B cell (primary cell): ENCODE measurements at places on chromosomes 5 and 9.

- no peak overlapping the region for H3K4me3 ChIP-seq
- no peak for DNase-seq
- no peaks in the 10 kb centered on the region for H3K4me1 ChIP-seq
- H3K36me3 ChIP-seq, result no peaks in the 10 kb centered on the region
Observed at GRCh38 chr5:112023766-112024165, 266.8 kb upstream of the NREP start.

- H3K27ac ChIP-seq, result no peak overlapping the region
- no peak overlapping the region for H3K4me3 ChIP-seq
- no peaks in the 10 kb centered on the region for H3K36me3 ChIP-seq
- no peaks in the 10 kb centered on the region for H3K4me1 ChIP-seq
- no peak for DNase-seq
- no peaks in the 10 kb centered on the region for H3K27me3 ChIP-seq
Observed at GRCh38 chr5:159290741-159291140, 27.7 kb downstream of the UBLCP1 start.

DNA sequence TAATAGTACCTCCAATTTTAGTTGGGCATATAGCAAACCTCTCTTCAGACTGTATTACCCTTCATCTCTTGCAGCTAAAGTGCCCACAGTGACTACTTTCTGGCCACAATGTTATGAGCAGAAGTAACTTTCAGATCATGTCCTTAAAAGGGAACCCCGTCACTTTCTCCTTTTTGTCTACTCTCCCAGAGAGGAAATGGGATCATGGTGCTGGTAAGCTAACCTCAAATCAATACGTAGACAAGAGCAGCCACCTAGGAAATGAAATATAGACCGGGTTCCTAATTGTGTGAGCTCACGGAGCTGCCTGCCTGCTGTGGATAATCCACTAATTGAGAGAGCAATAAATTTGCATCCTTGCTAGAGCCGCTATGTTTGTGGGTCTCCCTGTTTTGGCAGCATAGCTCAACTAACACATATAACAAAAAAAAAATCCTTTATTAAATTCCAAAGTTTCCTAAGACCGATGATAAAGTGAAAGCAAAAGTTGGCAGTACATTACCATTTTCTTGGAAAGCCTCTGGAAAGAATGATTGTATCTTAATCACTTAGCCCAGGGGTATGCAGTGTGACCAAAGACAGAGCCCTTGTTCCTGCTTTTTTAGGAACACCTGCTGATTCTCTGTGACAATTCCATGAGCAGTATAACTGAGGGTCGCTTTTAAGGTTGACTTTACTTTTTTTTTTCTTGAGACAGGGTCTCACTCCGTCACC lies 5.6 kb upstream of the IL7R start:
- H3K36me3 ChIP-seq, result no peaks in the 10 kb centered on the region
- H3K4me3 ChIP-seq, result no peak overlapping the region
- DNase-seq, result no peak
- H3K4me1 ChIP-seq, result peaks cover 29% of the 10 kb centered on the region
- H3K27ac ChIP-seq, result no peak overlapping the region

DNA sequence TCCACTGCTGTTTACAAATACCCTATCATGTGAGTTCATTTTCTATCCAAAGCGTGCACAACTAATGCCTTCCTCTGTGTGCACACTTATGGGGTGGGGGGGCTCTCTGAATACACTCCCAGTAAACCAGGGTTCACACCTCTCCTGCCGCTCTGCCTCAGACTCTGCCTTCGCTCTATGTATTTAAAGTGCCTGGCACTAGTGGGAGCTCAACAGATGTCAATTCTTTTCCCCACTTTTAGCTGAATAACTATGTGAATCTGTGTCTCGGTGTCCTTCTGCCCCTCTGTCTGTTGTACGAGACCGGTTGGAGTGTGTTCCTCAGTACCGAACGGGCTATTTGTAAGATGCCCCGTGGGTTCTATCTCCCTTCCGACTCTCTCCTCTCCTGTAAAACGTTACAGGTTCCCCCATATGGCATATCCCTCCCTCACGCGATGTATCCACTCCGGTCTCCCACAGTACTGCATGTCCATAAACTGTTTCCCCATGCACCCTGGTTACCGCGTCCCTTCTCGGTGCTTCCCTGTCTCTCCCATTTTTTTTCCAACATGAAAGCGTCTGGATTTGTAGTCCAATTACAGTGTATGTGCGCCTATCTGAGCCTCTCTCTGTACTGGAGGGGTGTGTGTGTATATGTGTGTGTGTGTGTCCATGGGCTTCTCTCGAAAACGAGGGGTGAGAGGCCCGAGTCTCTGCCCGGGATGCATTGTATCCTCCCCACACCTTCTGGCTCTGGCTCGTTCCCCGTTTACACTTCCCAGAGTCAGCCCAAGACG lies 1.6 kb downstream of the ELL2 start:
- no peak for DNase-seq
- H3K36me3 ChIP-seq, result no peaks in the 10 kb centered on the region

- no peak overlapping the region for H3K4me3 ChIP-seq
- H3K27ac ChIP-seq, result no peak overlapping the region
- H3K27me3 ChIP-seq, result no peaks in the 10 kb centered on the region
- no peaks in the 10 kb centered on the region for H3K36me3 ChIP-seq
Observed at GRCh38 chr5:133364936-133365707, 247.2 kb downstream of the FSTL4 start.

GRCh38 chr5:135445306-135445985 lies 1.7 kb downstream of the DCANP1 start:
- no peaks in the 10 kb centered on the region for H3K4me1 ChIP-seq
- DNase-seq, result no peak
- H3K27ac ChIP-seq, result no peak overlapping the region
- H3K27me3 ChIP-seq, result no peaks in the 10 kb centered on the region
- no peak overlapping the region for H3K4me3 ChIP-seq
- H3K36me3 ChIP-seq, result no peaks in the 10 kb centered on the region

GRCh38 chr9:69585571-69585970 lies 86.6 kb downstream of the APBA1 start:
- no peak for DNase-seq
- H3K27ac ChIP-seq, result no peak overlapping the region
- no peaks in the 10 kb centered on the region for H3K36me3 ChIP-seq
- H3K4me1 ChIP-seq, result no peaks in the 10 kb centered on the region
- H3K27me3 ChIP-seq, result no peaks in the 10 kb centered on the region
- no peak overlapping the region for H3K4me3 ChIP-seq

GRCh38 chr5:135822286-135822685 lies 12.2 kb upstream of the SLC25A48 start:
- H3K4me1 ChIP-seq, result no peaks in the 10 kb centered on the region
- H3K36me3 ChIP-seq, result no peaks in the 10 kb centered on the region
- no peaks in the 10 kb centered on the region for H3K27me3 ChIP-seq
- H3K4me3 ChIP-seq, result no peak overlapping the region
- H3K27ac ChIP-seq, result no peak overlapping the region
- no peak for DNase-seq

- DNase-seq, result no peak
- no peak overlapping the region for H3K27ac ChIP-seq
- H3K27me3 ChIP-seq, result no peaks in the 10 kb centered on the region
- H3K36me3 ChIP-seq, result no peaks in the 10 kb centered on the region
- peaks cover 12% of the 10 kb centered on the region for H3K4me1 ChIP-seq
Observed at GRCh38 chr5:124438903-124439281, 307.5 kb downstream of the ZNF608 start.

- H3K4me3 ChIP-seq, result no peak overlapping the region
- no peak overlapping the region for H3K27ac ChIP-seq
- H3K4me1 ChIP-seq, result peaks cover 48% of the 10 kb centered on the region
- H3K36me3 ChIP-seq, result peaks cover 3% of the 10 kb centered on the region
- no peaks in the 10 kb centered on the region for H3K27me3 ChIP-seq
Observed at GRCh38 chr9:137455359-137455991, 3.7 kb downstream of the NSMF start.

- no peak overlapping the region for H3K4me3 ChIP-seq
- H3K36me3 ChIP-seq, result peaks cover 7% of the 10 kb centered on the region
- H3K27me3 ChIP-seq, result no peaks in the 10 kb centered on the region
- DNase-seq, result no peak
Observed at GRCh38 chr9:92748233-92748497, 16.5 kb downstream of the BICD2 start.

GRCh38 chr5:68395926-68396511 lies 180.5 kb downstream of the PIK3R1 start:
- no peak overlapping the region for H3K27ac ChIP-seq
- no peak for DNase-seq
- peaks cover 6% of the 10 kb centered on the region for H3K4me1 ChIP-seq

GRCh38 chr9:116873937-116874914 lies 187.1 kb downstream of the TRIM32 start:
- H3K4me1 ChIP-seq, result no peaks in the 10 kb centered on the region
- no peaks in the 10 kb centered on the region for H3K27me3 ChIP-seq
- no peak overlapping the region for H3K4me3 ChIP-seq
- H3K36me3 ChIP-seq, result no peaks in the 10 kb centered on the region
- no peak for DNase-seq

DNA sequence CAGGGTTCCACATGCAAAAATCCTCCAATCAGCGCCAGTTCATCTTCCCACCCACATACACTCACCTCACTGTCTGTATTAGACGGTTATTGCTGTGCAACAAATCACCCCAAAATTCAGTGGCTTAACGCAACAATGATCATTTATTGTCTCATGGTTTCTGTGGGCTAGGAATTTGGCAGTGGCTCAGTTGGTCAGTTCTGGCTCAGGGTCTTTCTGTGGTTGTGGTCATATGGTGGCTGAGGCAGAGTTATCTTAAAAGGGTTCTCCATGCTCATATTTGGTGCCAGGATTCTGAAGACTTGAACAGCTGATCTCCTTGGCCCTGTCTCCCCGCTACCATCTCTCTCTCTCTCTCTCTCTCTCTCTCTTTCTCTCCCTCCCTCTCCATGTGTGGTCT lies 12.9 kb downstream of the ZNF618 start:
- DNase-seq, result no peak
- H3K4me3 ChIP-seq, result no peak overlapping the region
- no peaks in the 10 kb centered on the region for H3K27me3 ChIP-seq
- peaks cover 14% of the 10 kb centered on the region for H3K4me1 ChIP-seq

DNA sequence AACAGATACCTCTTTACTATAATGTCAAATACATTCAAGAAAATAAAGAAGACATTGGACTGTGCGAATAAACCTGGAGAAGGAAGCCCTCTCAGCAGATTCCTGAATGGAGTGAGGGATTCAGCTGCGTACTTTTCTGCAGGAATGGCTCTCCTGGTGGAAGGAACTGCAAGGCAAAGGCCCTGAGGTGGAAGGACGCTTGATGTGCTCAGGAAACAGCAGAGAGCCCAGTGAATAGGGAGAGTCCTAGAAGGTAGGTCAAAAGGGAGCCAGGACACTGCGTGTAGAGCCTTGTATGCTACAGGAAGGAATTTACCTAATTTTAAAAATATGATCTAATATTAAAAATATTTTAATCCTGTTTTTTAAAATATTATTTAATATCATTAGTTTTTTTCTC lies 68.5 kb upstream of the TTC23L start:
- no peak overlapping the region for H3K27ac ChIP-seq
- H3K36me3 ChIP-seq, result no peaks in the 10 kb centered on the region
- DNase-seq, result no peak
- no peaks in the 10 kb centered on the region for H3K4me1 ChIP-seq
- no peaks in the 10 kb centered on the region for H3K27me3 ChIP-seq

GRCh38 chr5:31495336-31495735 lies 36.6 kb downstream of the DROSHA start:
- H3K4me3 ChIP-seq, result no peak overlapping the region
- no peak for DNase-seq
- H3K36me3 ChIP-seq, result no peaks in the 10 kb centered on the region
- no peaks in the 10 kb centered on the region for H3K4me1 ChIP-seq
- H3K27ac ChIP-seq, result no peak overlapping the region
- no peaks in the 10 kb centered on the region for H3K27me3 ChIP-seq

DNA sequence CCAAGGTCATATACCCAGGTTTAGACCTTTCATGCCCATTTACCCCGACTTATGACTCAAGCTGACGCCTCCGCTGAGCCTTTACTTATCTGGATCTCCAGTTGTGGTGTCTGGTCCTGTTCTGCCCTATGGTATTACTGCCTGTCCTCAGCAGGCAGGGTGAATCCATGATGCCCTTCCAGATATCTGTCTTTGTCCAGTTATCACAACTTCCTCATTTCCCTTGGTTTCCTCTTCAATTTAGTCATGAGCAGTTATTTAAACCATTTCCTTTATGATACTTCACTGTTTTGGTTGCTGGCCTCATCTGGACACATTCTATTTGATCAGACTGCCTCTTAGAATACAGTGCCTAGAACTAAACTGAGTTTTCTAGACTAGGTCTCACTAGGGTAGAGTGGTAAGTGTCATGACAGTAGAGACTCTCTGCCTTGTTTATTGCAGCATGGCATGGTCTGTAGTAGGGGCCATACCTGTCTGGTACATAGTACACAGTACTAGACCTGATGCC lies 93.3 kb downstream of the MELK start:
- no peaks in the 10 kb centered on the region for H3K36me3 ChIP-seq
- no peak overlapping the region for H3K27ac ChIP-seq
- no peak overlapping the region for H3K4me3 ChIP-seq
- no peak for DNase-seq
- H3K27me3 ChIP-seq, result no peaks in the 10 kb centered on the region

DNA sequence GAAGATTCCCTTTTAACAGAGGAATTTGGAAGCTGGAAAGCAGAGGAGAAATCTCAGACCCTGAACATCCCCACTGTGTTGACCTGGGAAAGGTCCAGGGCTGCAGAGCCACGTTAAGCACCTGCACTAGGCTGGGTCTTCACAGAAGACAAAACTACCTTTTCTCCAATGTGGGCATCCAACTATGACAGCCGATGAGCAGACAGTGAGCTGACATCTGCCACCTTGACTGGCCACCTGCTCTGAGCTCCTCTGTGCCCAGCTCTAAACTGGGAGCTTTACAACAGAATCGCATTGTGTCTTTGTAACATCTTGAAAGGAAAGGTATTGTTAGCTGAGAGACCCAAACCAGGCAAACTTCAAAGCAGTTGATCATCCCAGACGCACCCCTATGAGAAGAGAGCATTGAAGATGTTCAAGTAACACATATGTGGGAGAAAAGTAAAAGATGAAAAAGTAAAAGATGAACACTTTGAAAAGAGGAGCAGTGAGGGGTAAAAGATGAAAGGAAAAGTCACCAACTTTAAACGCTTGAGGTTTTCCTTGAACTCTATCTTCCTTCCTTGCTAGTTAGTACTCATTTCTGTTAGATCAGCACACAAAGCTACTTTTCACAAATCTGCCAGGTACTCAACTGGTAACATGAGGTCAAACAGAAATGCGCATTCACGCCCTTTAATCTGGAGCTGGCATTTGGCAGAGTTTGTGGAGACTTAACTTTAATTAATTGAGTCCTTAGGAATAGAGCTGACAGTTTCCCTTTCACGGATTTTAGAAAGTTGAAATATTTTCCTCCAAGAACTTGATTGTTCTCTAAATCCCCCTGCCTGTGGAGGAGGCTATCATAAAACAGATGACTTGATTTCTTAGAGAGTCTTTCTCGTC lies 53.2 kb upstream of the CTXN3 start:
- H3K27me3 ChIP-seq, result no peaks in the 10 kb centered on the region
- no peak overlapping the region for H3K27ac ChIP-seq
- no peak overlapping the region for H3K4me3 ChIP-seq
- no peak for DNase-seq
- no peaks in the 10 kb centered on the region for H3K36me3 ChIP-seq
- no peaks in the 10 kb centered on the region for H3K4me1 ChIP-seq
